ENCODE measurements at places on chromosomes 6 and 20.

GRCh38 chr20:35285806-35286076, 1.2 kb upstream of the EIF6 start:
- no peak for DNase-seq

DNA sequence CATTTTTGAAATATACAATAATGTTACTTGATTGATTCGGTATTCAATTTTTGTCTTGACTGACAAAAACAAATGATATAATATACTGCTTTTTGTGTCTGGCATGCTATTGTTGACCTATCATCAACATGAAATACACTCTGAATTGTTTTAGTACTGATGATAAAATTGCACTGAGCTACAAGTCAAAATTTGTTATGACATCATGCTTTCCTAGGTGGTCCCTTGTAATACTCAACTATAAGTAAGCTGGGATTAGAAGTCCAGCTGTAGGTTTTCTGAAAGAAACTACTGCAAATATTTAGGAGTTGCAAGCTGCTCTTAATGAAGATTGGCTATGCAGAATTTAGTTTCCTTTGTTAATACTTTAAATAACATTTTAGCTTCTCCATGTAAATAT, 7.9 kb upstream of the VNN2 start:
- no peak for DNase-seq

GRCh38 chr6:3456395-3456897, 404 bp downstream of the SLC22A23 start:
- no peak for DNase-seq

- DNase-seq, result no peak
Observed at GRCh38 chr6:156687789-156688619, 89.2 kb upstream of the ARID1B start.

DNA sequence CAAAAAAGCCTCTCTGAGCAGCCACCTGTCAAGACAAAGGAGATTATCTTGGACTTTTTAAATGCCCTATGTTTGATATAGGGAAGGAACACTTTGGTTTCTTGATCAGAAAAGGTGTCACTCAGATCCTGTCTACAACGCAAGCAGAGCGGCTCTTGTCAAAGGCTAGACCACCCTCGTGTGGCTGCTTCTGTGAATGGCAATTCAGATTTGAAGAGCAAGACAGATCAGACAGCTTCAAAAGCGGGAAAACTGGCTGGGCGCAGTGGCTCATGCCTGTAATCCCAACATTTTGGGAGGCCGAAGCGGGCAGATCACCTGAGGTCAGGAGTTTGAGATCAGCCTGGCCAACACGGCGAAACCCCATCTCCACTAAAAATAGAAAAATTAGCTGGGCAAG, 10.1 kb upstream of the NXT1 start:
- no peak for DNase-seq

- DNase-seq, result no peak
Observed at GRCh38 chr20:16187956-16188616, 385.2 kb downstream of the KIF16B start.

- DNase-seq, result peak; percentile 31
Observed at GRCh38 chr20:35663516-35664465, 909 bp downstream of the CPNE1 start.

- DNase-seq, result no peak
Observed at GRCh38 chr6:47290124-47290834, 19.4 kb downstream of the TNFRSF21 start.

DNA sequence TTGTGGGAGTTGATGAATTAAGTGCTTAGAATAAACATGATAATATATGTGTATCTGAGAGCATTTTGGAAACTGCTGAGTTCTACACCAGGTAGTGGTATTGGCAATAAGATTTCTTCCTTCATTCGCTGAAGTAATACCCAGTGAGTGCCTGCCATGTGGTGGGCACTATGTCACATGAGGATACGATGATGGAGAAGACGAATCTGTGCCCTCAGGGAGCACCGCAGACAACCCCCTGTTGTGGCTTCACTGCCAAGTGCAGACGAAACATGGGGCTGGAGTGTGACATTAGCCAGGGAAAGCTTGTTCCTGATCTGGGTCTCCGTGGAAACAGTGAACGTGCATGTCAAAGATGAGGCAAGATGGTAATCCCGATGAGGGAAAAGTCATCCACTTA, 7.9 kb downstream of the ZNF76 start:
- no peak for DNase-seq

GRCh38 chr6:49457771-49458170, 5.3 kb downstream of the MMUT start:
- DNase-seq, result no peak

DNA sequence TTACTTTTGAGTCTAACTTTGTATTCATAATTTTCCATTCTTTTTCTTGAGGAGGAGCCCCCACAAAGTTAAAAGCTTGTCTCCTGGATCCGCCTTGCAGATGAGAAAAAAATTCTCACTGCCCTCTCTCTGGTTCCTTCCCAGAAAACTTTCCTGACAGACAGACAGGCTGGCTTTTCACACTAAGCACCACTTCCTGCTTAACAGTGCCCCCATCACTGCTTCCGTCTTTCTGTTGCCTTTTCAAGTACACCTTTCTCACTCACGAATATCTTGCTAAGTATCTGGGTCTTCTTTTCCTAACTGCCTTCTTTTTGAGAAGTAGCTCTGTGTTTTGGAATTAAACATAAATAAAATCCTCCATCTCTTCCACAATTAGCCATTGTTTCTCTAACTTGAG, 19.8 kb upstream of the LMBRD1 start:
- no peak for DNase-seq

- DNase-seq, result no peak
Observed at GRCh38 chr6:50093938-50094272, 44.2 kb upstream of the DEFB112 start.

- no peak for DNase-seq
Observed at GRCh38 chr20:7426890-7427496, 513.3 kb downstream of the HAO1 start.

- no peak for DNase-seq
Observed at GRCh38 chr6:157045831-157046454, 268.8 kb downstream of the ARID1B start.

- DNase-seq, result no peak
Observed at GRCh38 chr6:33848484-33848883, 44.7 kb upstream of the MLN start.

DNA sequence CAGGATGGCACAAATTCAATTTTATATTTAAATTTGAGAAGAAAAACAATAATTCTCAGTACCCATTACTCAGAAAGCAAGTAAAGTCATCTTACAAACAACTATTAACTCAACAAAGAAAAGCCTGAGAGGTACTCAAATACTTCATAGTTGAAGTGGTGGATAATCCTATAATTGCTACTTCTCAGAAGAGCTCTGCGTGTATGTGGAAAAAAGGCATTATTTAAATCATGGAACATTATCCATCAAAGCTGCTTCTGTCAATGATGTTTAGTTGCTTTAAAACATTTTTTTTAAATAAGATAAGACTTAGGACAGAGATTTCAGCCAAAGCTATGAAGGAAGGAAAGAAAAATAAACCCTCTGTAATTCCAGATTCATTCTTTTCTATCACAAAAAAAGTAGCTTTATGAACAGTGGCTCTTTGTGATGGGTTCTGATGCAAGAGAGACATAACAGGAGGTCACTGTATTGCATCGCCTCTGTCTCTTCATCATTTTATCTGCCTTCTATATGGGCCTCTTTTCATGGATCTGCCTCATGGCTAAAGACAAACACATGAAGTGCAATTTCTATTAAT, 367.9 kb upstream of the SLC35B3 start:
- no peak for DNase-seq

GRCh38 chr6:34360556-34360955, 31.9 kb downstream of the NUDT3 start:
- no peak for DNase-seq

DNA sequence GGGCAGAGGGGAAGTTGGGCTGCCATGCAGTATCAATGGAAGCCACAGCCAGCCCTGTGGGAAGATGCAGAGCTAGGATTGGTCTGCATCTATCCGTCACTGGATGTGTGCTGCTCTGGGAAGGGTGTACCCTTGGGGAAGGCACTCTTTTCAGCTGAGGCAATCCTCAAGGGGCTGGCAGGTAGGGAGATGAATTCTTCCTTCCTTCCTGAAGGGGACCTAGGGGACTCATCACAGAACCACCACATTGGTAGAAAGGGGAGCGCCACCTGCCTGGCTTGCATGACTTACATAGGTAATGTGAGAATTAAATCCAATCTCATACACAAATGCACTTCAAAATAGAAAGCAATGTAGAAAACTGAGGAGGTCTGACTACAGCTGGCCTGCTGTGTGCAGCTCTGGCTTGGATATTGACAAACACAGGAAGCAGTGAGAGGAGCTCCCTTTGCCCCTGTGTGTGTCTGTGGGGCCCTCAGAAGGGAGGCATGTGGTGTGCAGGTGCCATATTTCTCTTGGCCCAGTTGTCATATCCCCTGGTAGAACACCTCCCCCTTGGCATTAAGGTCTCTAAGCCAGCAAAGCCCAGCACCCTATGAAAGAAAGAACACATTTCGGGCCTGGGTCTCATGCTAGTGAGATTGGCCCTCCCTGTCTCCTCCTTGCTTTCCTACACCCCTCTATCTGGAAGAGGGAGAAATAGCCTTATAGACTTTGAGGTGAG, 260.3 kb upstream of the MOCS1 start:
- no peak for DNase-seq

- no peak for DNase-seq
Observed at GRCh38 chr20:6767126-6767535, 355 bp upstream of the BMP2 start.

DNA sequence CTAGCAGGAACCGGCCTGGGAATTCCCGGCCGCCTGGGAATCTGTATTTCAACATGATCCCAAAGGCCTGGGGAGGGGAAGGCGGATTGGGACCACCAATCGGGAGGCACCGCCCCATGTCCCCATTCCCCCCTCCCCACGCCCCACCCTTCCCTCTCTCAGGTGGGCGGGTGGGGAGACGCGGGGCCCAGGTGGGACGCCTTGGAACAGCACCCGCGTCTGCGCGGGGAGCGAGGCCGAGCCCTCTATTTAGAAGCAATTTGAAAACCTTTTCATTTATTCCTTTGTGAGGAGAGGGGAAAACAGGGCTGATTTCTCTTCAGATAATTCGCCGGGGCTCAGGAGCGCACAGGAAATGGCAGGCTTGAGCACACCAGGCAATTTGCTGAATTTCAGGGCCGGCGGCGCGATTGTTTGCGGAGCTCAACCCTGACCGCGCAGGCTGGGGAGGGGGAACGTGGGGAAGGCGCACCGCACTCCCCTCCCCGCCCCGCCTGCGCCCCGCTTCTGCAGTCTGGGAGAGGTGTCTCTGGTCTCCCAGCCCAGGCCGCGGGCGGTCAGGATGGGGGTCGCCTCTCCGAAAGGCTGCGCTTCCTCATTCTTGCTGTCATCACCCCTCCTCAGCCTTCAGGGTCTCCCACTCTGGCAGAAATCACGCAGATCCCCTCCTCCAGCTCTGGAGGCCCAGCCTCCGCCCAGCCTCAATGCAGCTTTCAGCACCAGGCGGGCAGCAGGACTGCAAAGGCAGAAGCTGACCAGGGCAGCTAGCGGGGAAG, 170.0 kb downstream of the GRM4 start:
- no peak for DNase-seq

GRCh38 chr6:125030969-125031368, 68.7 kb downstream of the RNF217 start:
- DNase-seq, result no peak

GRCh38 chr6:44297063-44298038, 15.8 kb downstream of the AARS2 start:
- DNase-seq, result no peak
